ENCODE measurements at places on chromosomes 3 and 15. TPM values are rescaled to one million over a fixed set of nuclear protein-coding genes. Genes with fewer than 3 reads are reported as not detected.

GRCh38 chr3:157375342-157375986, 61.2 kb upstream of the PTX3 start:
- no peak for DNase-seq

Gene SI
- not detected for total RNA-seq

Gene FBXO40
- total RNA-seq = not detected

GRCh38 chr15:77019521-77020331, 24.8 kb downstream of the PSTPIP1 start:
- peak; percentile 44 for DNase-seq

Gene CKMT1B
- 0.73 TPM for total RNA-seq

Gene RETNLB
- total RNA-seq = not detected

GRCh38 chr3:175386630-175387029, 527.5 kb downstream of the NAALADL2 start:
- no peak for DNase-seq

Data from endodermal cell (in vitro differentiated cells).